ENCODE measurements at places on chromosomes 1 and 21.

- DNase-seq: no peak
Measured at GRCh38 chr1:173530795-173531693, 53.9 kb downstream of the PRDX6 start.

DNA sequence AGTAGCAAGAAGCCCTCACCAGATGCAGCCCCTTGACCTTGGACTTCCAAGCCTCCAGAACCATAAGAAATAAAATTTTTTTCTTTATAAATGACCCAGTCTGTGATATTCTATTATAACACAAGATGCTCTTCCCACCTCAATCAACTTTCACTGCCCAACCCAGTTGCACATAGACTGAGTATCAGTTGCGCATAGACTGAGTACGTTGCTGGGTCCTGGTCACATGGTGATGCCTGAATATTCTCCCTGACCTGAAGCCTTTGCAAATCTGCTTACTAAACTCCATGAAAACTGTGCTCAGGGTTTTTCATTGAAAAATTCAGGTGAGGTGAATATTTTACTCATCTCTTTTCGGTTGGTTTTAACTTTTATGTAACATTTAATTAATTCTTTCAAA lies 59.2 kb downstream of the ETS2 start:
- DNase-seq: no peak

GRCh38 chr1:45221716-45222115 lies 15.3 kb upstream of the ZSWIM5 start:
- no peak for DNase-seq

- DNase-seq: no peak
Measured at GRCh38 chr1:64263856-64264255, 60.4 kb downstream of the UBE2U start.

DNA sequence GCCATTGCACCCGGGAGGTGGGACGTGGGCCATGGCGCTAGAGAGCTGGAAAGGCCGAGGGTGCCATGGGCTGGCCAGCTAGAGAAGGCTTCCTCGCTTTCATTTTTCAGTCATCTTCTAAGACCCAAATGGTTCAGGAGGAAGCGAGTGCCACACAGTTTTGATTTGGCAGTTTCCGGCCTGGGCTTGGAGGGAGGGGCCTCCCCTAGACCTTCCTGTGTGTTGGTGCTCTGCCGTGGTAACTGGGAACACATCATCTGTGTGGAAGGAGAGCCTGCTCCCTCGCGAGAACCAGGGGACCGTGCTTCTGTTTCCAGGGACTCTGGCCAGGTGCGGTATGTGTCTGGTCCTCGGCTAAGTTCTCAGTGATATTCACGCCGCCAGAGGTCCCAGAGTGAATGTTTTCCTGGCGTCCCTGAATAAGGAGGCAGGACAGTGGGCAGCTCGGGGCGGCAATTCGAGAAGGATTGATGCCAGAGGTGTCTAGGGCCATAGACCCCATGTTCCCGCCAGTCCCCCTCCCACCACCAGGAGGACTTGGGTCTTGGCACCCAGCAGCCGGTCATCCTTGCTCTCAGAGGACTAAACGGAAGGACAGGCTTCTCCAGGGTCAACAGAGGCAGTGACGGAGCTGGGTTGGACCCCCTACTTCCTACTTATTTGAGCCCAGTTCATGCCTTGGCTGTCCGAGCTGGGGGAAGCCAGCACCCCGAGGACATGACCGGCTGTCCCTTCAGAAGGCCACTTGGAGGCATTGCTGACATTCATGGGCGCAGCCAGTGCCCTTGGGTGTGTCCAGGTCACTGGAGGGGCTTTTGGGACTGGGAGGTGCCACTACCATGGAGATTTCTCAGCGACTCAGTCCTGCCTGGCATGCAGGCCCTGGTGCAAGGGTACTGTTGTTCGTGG lies 2.7 kb upstream of the NPHP4 start:
- no peak for DNase-seq

GRCh38 chr21:43190544-43190943 lies 21.7 kb downstream of the CRYAA start:
- no peak for DNase-seq

DNA sequence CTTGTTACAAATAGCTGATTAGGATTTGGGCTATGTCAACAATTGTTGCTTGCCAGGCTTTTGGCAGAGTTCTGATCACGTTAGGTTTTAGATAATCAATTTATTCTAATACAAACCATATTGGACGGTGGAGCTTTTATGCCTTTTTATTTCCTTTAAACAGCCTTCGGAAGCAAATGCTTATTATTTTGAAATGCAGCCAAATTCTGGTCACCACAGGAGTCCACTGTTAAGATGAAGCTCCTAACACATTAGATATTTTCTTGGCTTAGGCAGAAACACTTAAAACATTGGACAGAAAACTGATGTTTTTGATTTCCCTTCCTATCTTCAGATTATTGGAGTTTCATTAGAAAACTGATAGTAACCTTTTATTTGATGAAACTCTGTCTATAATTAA lies 82.9 kb downstream of the CENPF start:
- DNase-seq: no peak

GRCh38 chr1:99691175-99691574 lies 45.3 kb downstream of the PALMD start:
- no peak for DNase-seq

DNA sequence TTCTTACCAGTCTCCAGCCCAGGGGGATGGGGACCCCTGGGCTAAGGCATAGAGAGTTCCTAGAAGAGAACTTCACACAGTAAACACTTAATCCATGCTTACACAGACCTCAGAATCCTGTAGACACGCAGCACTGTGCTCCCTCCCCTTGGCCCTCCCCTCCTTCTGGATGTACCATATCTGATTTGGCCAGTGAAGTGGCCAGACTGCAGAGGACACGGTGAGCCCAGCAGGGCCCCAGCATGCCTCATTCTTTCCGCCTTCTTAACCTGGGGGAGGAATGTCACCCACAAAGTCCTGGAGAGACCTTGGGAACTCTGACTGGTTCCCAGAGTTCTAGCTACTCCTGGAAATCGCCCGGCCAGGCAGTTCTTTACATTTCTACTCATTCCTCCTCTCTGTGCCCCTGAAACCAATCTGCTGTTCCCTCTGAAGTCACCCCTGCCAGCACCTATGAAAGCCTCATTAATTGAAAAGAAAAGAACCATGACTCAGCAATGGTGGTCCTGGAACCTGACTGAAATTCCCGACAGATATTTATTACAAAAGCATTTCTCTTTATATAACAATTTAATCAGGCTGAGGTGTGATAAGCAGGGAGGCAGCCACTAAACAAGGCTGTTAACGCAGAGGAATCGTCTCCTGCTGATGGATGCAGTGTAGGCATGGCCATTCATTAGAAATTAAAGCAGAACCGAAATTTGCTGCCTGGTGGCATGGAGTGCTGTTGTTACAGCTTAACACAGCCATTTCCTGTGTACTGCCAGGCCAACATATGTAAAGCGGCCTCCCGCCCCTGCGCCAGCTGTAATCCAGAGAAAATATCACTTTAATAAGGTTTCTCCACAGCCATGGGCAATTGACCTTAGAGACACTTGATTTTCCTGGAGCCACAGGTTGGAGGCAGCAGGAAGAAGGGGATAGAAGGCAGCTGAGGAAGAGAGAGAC lies 74.6 kb upstream of the KCND3 start:
- no peak for DNase-seq

DNA sequence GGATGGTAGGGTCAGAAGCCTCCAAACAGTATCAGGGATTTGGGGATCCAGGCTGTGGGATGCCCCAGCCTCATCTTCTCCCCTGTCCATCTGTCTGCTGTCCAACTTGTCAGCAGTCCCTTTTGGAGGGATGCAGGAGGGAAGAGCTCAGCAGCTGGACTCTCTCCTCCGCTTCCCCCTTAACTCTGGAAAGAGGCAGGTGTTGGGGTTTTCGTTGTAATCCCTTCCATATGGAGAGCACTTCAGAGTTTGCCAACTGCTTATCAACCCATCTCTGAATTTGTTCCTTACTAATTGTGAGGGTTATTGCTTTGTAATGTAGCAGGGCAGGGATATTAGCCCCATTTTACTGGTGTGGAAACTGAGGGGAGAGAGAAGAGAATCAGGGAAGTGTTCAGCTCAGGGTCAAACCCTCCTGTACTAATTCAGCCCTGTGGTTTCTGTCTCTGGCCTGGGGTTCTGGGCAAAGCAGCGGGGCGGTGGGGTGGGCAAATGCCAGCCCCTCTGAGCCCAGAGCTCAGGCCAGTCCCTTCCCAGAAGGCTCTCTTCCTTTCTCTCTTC lies 3.2 kb downstream of the CITED4 start:
- no peak for DNase-seq

DNA sequence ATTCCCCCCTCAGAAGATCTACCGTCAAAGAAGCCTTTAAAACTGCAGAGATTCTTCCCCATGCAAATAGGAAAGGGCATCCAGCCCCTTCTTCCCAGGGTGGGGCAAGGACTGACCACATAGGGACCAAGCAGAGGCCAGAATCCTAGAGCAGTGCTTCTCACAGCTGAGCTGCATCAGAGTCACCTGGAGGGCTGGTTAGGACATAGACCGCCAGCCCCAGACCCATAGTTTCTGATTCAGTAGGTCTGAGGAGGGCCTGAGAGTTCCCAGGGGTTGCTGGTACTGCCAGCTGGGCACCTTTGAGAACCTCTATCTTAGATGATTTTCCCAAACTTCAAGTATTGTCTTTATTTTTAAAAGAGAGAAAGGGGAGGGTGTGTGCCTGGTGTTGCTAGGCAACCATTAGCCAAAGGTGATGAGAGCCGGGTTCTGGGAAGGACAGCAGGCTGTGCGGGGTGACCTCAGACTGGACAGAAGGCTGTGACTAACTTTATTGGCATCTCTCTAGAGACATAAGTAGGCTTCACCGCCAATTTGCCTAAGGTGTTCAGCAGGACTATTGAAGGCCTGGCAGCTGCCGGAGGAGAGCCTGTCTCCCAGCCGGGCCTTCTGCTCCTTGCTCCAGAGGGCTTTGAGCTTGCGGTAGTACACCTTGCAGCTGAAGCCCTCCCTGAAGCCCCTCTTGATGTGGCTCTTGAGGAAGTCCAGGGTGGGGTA lies 3.0 kb downstream of the SPATA46 start:
- no peak for DNase-seq
